Glomerular endothelial cell (primary cell): ENCODE measurements at places on chromosomes 11 and 22.

DNA sequence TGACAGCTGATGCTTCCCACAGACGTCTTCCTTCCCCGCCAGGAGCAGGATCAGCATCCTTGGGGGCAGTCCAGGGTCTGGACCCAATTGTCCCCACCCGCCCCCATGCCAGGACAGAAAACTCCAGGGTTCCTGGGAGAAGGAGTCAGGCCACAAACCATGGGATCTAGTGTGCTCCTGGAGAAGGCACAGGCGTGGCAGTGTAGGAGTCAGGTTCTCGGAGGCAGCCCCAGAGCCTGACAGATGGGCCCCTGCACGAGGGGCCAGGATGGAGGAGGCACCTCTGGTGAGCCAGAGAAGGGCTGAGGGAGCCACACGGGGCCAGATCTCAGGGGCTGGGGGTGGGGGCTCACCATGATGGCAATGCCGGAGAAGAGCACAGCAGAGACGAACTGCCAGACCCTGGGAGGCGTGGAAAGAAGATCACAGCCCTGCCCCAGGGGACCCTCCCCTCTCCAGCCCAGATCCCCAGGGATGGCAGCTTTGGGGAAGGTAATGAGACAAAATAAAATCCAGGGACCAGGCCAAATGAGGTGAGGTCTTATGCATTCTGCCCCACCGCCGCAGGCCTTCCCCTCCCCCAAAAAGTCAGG, 13.6 kb downstream of the TP53I11 start:
- no peak for DNase-seq

DNA sequence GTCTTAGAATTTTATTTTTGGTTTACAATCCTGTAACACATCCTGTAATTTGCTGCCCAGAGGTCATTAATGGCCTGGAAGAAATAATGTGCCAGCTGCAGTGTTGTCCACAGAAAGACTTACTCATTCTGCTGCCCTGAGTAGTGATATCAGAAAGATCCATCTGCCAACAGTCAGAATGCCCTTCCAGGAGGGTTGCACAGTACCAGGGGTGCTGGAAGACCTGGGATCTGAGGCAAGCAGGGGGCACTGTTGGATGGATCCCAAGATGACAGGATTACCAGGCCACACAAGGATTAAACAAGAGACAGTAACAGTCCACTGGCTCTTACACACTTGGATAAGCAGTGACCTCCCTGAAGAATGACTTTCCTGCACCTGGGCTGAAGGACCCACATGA, 93.8 kb upstream of the TOP3B start:
- no peak for DNase-seq

- DNase-seq = no peak
These were observed 776 bp downstream of the NLRX1 start for GRCh38 chr11:119169282-119169719.

DNA sequence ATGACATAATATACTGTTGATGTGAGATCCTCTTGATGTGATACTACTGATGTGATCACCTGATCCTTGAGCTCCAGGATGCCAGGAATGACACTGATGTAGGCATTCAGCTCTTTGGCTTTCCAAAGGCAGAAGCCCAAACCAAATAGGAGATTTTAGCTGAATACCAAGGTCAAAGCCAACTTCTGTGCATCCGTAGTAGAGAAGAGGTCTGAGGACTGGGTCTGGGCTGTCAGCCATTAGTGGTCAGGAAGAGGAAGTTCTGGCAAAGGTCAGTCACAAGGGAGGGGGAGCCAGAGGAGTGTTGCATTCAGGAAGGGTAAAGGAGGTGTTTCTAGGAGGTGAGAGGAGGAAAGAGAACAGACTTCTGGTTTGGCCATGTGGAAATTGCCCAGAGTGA, 53.4 kb upstream of the PARVG start:
- DNase-seq = no peak

- DNase-seq = no peak
These were observed 24.3 kb upstream of the VWA5A start for GRCh38 chr11:124090996-124091395.

DNA sequence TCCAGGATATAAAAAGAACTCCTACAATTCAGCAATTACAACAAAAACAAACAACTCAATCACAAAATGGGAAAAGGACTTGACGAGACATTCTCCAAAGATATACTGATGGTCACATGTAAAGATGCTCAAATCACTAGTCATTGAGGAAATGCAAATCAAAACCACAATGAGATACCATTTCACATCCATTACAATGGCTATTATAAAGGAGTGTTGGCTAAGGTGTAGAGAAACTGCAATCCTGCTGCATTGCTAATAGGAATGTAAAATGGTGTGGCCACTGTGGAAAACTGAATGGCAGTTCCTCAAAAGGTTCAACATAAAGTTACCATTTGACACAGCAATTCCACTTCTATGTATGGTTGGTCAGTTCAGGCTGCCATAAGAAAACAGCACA, 11.8 kb upstream of the TBCEL start:
- DNase-seq = no peak

- no peak for DNase-seq
These were observed 3.5 kb downstream of the RAB3IL1 start for GRCh38 chr11:61913699-61914395.
